MV-4-11 (cell line): ENCODE measurements at places on chromosomes 2 and 18.

DNA sequence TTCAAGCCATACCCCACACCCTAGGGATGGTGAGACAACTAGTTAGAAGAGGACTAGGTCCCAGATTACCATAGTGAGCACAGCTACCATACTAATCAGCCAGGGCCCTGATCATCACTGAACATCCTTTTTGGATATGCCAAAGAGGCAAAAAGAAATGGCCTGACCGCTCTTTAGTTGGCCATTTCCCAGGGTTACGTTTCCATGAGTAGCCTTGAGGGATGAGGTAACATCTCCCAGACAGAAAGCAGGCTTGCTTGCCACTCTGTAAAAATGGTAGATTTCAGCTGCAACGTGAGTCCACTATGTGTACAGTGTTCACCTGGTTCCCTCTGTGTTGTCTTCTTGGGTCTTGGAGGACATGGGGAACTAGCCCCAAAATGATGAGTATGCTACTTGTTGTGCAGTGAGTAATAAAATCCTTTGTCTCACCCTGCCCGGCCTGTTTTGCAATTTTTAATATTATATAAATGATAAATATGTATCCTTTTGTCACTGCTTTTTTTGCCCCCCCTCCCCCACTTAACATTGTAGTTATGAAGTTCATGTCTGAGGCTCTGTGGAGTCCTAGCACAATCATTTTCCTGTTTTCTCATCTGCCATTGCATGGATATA, 8.9 kb upstream of the GALM start:
- DNase-seq: no peak

DNA sequence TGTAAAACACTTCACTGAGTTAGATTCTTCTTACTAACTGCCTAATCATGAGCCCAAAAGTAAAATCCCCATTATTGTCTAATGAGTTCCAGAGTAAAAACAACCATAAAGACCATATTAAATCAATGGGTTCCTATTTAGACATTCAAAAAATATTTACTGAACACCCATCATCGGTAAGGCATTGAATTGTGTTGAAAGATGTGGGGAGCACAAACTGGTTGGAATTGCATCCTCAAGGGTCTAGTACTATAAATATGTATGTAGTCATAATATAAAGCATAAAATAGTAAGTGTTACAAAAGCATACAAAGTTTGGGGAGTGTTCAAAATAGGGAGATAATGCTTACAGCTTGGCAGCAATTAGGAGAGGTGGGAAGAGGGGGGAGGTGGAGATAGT, 3.0 kb upstream of the MARCHF4 start:
- DNase-seq: no peak

DNA sequence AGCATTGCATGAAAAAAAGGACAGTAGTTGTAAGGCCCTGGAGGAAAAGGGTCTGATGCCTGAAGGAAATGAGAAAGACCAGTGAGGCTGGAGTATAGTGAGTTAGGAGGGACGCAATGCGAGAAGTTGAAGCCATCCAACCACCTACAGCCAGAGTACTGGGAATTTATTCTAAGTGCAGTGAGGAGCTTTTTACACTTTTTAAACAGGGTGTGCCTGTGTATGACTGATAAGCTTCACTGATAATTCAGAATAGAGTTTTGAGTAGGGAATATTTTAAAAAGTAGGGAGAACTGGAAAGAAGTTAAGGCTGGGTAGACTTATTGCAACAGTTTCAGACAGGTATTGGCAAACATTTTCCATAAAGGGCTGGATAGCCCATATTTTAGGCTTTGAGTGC, 35.9 kb upstream of the CCDC85A start:
- DNase-seq: no peak

GRCh38 chr2:41880561-41881243, 167.1 kb upstream of the PKDCC start:
- no peak for DNase-seq

DNA sequence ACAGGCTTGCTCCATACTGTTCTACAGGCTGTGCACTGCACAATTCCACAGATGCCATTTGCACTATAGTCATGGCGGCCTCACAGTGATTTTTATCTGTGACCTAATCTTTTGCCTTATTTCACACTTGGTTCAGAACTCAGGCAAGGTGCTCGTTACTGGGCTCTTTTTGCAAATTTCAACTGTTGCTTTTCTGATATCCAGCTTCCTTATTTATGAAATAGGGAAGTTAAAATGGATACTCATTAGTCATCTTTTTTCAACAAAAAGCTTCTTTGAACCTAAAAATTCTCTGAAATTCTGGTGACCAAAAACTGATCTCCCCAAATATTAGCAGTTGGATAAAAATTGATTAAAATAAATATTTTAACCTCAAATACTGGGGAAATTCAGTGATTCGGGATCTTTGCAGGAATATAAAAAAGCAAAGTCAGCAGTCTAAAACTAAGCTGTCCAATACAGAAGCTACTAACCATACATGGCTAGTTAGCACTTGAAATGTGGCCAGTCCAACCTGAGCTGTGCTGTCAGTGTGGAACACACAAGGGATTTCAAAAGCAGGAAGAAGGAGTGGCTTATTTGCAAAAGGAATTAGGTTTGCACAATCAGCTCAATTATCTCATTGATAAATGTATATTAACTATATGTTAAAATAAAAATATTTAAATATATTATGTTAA, 134.4 kb downstream of the COL4A4 start:
- DNase-seq: peak; percentile 60

GRCh38 chr2:151292141-151292540, 2.7 kb upstream of the NMI start:
- DNase-seq: no peak

DNA sequence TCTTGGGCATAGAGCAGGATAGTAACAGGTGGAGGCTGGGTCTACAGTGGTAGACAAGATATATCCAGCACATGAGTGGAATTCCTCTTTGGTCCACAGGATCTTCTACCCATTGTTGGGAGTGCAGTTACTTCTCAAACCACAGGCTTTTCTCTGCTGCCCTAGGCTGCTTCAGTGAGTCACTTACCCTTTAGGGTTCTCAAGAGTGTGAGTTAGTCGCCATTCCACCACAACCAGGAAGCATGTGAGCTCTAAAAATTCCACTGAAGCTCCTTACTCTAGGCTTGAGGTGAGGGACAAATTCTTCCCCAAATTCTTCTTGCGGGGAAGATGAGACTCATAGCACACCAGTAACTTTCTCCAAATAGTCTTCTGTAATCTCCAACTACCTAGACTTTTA, 189.4 kb downstream of the PLCL1 start:
- DNase-seq: no peak

- no peak for DNase-seq
These were observed 46.7 kb upstream of the WDR75 start for GRCh38 chr2:189394525-189394924.

GRCh38 chr18:45102863-45103262, 422.2 kb downstream of the SETBP1 start:
- peak; percentile 65 for DNase-seq

GRCh38 chr2:135786823-135787222, 45.2 kb downstream of the UBXN4 start:
- no peak for DNase-seq

- peak; percentile 42 for DNase-seq
These were observed 22.5 kb downstream of the STAT4 start for GRCh38 chr2:191128172-191128910.

GRCh38 chr2:62076980-62077638, 118.8 kb upstream of the B3GNT2 start:
- DNase-seq: peak; percentile 30

DNA sequence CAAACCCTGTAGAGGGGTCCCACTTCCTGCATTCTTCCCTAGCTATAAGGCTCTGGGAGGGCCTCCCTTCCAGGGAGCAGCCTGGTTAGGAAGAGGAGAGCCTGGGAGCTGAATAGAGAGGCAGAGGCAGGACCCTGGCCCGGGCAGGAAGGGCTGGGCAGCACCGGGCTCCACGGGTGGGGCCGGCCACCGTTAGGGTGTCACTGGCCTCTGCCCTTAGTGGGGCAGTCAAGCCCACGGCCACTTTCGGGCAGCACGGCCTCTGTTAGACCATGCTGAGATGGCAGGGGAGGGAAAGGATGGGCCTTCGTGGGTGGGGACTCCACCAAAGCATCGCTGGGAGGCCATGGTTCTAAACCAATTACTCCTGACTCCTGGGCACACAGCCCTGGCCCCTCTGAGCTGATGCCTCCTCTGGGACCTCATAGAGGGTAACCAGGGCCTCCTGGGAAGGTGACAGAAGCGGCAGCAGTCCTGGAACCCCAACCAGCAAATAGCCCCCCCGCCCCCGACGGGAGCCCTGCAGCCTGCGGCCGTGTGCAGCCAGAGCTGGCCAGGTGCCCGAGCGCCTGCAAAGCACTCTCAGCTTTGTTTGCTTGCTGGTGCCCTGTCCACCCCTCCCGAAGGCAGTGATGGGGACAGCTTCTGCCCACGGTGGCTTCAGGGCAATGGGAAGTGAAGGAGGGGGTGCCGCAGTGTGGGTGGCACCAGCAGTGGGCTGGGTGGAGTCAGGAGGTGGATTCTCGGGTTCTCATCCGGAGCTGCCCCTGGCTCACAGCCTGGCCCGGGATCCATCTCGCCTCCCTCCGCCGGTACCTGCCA, 16.3 kb upstream of the HPCAL1 start:
- no peak for DNase-seq

DNA sequence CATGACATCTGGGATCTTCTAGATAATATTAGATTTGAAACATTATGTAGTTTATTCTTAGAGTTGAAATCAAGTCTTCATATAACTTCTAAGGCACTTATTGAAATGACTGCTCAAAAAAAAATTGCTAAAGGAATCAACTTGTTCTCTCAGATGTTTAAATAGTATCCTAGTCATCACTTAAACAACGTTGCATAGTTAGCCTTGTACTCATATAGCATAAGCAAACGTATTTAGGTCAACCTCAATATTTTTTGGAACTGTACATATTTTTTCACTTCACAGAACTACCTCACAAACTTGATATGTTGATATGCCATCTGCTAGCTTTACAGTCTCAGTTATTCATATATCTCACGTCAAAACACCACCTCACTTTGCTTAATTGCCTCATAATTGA, 47.1 kb upstream of the CREB1 start:
- no peak for DNase-seq

DNA sequence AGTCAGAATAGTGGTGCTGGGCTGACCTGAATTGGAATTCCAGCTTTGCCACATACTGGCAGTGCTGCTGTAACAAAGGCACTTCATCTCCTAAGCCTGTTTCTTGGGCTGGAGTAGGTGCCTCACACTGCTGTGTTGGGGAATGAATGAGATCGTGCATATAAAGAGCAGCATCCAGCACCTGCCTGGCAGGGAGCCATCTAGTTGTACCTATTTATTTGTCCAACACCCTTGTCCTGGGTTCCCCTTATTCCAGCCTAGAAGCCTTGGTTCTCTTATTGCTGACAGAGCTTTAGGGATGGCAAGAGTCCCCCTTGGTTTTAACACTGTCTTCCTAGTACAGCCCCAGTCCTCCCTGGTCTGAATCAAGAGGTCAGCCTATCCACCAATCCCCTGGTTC, 275.3 kb upstream of the RAB12 start:
- DNase-seq: no peak

GRCh38 chr2:166539340-166540162, 45.5 kb upstream of the SCN7A start:
- peak; percentile 52 for DNase-seq

DNA sequence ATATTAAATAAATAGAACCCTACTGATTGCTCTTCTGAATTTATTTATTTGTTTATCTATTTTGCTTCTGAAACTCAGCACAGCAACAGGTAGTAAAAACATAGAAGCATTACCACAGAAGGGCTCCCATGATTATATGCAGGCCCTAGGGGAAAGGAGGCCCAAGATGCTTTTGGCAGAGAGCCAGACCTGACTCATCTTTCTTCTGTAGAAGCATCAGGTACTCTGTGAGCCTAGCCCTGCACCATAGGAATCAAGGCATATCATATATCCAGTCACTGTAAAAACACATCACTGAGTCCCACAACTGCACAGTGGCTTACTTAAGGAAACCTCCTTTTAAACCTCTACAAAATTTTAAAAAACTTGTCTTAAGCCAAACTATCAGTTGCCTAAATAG, 1.8 kb downstream of the SCN9A start:
- no peak for DNase-seq

DNA sequence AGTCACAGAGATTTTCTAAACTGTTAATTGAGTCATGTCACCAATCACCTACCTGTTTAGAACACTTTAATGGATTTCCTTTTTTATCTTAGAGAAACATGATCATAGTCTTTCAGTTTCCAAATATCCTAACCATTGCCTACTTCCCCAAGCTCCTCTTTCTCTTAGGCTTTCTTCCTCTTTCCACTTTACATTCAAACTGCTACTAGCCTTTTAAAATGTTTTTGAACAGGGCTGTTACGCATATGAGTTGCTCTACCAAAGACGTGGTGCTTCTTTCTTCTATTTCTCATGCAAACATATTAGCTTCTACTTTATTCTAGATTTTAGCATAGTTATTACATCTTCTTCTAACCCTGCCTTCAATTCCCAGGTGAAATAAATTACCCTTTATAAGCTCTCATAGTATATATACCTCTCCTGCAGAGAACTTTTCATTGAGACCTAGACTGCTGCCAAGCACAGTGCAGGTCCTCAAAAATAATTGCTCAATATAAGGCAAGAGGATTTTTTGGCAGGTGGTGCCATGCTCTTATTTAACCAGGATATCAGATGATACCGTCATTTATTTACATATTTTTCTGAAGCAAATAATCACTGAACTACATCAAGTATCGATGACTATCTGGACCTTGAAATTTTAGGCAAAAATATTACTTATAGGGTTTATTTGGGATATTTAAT, 937.1 kb downstream of the TSN start:
- DNase-seq: peak; percentile 79

GRCh38 chr2:103232865-103233264, 471.0 kb downstream of the TMEM182 start:
- no peak for DNase-seq

DNA sequence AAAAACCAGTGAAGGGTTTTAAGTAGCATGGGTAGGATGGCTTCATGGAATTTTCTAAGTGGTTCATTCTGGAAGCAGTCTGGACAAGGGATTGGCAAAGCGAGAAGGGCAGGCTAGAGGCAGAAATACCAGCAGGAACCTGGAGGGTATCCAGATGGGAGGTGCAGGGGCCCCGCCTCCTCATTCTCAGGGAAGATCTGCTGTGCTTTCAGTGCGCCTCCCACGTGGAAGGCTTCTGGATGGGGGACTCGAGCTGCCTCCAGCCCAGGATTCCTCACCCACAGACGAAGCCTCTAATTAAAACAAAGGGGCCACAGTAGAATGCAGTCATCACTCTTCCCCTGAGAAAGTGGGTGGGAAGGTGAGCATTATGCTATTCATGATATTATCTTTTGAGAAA, 79.8 kb downstream of the VSNL1 start:
- DNase-seq: no peak

DNA sequence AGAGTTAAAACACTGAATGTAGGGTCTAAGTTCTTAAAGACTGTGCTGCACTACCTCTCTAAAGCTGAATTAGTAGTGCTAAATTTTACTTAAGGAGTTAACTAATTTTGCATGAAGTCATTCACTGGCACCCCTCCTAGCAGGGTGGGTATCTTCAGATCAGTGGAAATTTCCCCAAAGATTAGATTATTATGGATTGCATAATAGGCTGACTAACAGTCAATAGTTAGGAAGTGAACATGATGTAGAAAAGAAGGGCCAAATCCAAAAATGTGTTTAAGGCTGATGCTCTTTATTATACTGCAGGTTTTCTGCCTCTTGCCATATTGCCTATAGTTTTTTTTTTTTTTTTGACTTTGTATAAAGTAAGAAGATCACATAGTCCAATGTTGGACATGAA, 5.2 kb downstream of the ZNF638 start:
- peak; percentile 27 for DNase-seq
